Thyroid gland (tissue), 4 donors: ENCODE measurements at places on chromosomes 2 and 18. TPM values are rescaled to one million over a fixed set of nuclear protein-coding genes. Genes with fewer than 3 reads are reported as not detected.

GRCh38 chr2:30708491-30709290, 98.6 kb downstream of the CAPN13 start:
- peaks cover 4% of the 10 kb centered on the region for H3K4me1 ChIP-seq
- H3K4me3 ChIP-seq: no peak overlapping the region
- H3K27ac ChIP-seq: no peak overlapping the region
- H3K27me3 ChIP-seq: no peaks in the 10 kb centered on the region

- no peak overlapping the region for H3K27ac ChIP-seq
- no peaks in the 10 kb centered on the region for H3K27me3 ChIP-seq
- H3K4me3 ChIP-seq: no peak overlapping the region
- no peaks in the 10 kb centered on the region for H3K4me1 ChIP-seq
- H3K36me3 ChIP-seq: no peaks in the 10 kb centered on the region
- DNase-seq: no peak
Observed at GRCh38 chr2:197992482-197993133, 188.2 kb downstream of the PLCL1 start.

- H3K36me3 ChIP-seq: no peaks in the 10 kb centered on the region
- no peak overlapping the region for H3K27ac ChIP-seq
- DNase-seq: no peak
- no peaks in the 10 kb centered on the region for H3K4me1 ChIP-seq
Observed at GRCh38 chr18:70578480-70578879, 289.6 kb downstream of the SOCS6 start.

DNA sequence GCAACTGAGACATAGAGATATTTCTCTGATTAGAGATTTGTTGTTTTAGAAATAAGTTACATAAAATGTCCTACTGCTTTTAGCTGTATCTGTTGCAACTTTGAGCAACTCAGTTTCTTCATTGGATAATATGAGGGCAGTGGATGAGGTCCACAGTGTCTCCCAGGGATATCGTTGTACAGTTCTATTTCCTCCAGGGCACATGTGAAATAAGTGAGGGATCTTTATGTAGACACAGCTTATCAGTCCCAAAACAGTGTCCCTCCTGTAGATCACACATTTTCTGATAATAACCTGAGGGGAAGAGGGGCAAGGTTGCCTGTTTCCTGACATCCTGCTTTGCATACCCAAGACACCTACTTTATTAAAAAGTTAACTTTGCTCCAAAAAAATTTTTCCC, 1231.2 kb upstream of the ZEB2 start:
- no peak overlapping the region for H3K4me3 ChIP-seq
- peaks cover 17% of the 10 kb centered on the region for H3K4me1 ChIP-seq
- DNase-seq: no peak

DNA sequence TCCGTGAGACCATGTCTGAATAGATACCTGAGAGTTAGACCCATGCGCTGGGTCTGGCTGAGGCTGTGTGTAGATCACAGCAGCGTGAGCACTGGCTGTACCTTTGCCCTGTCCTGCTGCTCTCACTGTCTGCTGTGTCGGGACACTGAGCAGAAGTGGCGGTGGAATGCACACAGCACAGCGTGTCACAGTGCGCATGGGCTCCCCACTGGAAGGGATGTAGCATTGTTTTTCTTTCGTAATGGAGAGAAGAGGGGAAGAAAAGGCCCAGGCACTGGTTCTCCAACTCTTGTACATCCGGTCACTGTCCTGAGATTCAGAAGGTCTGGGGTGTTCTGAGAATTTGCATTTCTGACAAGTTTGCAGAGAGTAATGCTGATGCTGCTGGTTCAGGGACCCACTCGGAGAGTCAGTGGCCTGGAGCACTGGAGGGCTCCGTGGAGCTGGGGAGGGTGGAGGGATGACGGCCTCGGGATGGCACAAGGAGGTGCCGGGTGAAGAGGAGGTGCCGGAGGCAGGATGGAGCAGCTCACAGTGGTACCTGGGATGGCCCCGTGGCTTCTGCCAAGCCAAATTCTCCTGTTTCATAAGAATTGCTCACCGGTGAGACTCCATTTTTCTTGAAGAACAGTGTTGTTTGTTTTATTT, 252.8 kb downstream of the LDLRAD4 start:
- H3K4me1 ChIP-seq: peaks cover 6% of the 10 kb centered on the region
- H3K27me3 ChIP-seq: no peaks in the 10 kb centered on the region
- H3K36me3 ChIP-seq: no peaks in the 10 kb centered on the region
- peak; percentile 21 for DNase-seq

DNA sequence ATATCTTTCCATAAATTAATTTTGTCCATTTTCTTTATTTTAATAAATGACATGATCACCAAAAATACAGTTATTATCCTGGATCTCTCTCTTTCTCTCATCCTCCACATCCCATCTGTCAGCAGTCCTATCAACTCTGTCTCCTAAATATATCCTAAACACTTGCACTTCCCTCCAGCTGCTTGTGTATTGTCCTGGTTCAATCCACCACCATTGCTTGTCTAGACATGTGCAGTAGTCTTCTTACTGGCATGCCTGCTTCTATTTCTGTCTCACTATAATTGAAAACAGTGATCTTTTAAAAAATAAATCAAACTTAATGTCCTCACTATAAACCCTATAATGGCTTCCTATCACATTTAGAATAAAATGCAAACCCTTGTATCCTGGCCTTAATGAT, 2168.6 kb upstream of the PIK3C3 start:
- H3K27me3 ChIP-seq: no peaks in the 10 kb centered on the region
- H3K4me1 ChIP-seq: no peaks in the 10 kb centered on the region
- no peak overlapping the region for H3K27ac ChIP-seq
- no peaks in the 10 kb centered on the region for H3K36me3 ChIP-seq
- no peak overlapping the region for H3K4me3 ChIP-seq

- no peaks in the 10 kb centered on the region for H3K4me1 ChIP-seq
- no peak overlapping the region for H3K4me3 ChIP-seq
Observed at GRCh38 chr2:205133544-205133943, 548.8 kb upstream of the NRP2 start.

DNA sequence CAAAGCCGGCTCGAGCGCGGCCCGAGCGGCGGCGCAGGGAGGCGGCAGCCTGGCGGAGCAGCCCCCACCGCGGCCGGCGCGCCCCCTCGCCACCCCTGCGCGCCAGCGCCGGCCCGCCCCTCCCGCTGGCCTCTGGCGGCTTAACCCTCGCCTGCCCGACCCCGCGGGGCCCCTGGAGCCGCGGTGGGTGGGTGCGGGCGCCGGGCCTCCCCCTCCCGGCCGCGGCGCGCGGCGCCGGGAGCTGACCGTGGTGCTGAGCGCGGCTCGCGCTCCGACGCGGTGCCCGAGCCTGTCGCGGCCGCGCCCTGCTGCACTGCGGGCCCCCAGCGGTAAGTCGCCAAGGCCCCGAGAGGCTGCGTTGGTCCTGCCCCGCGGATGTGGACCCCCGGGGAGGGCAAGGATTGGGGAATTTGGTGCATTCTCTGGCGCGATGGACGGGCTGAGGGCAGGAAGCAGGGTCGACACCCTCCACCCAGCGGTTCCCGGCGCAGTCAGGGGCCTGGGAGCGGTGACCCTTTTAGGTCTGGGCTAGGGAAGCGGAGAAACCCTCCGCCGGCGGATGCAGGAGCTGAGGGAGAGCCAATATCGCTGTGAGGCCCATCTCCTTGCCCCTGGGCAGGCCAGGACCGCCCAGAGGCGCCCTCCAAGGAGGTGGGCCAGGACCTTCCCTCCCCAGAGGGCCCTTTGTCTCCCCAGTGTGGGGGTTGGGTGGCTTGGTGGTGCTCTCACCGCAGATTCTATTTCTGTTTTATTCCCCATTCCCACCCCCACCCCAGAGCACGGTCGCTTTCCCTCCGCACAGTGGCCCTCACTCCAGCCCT, 923 bp downstream of the AMER3 start:
- no peak overlapping the region for H3K27ac ChIP-seq
- no peaks in the 10 kb centered on the region for H3K27me3 ChIP-seq
- peaks cover 13% of the 10 kb centered on the region for H3K4me1 ChIP-seq
- no peak overlapping the region for H3K4me3 ChIP-seq

- no peaks in the 10 kb centered on the region for H3K4me1 ChIP-seq
- no peak for DNase-seq
- no peak overlapping the region for H3K4me3 ChIP-seq
- H3K27me3 ChIP-seq: no peaks in the 10 kb centered on the region
- H3K27ac ChIP-seq: no peak overlapping the region
Observed at GRCh38 chr2:207107551-207107950, 58.2 kb downstream of the KLF7 start.

- no peak overlapping the region for H3K27ac ChIP-seq
- H3K4me1 ChIP-seq: no peaks in the 10 kb centered on the region
- DNase-seq: no peak
Observed at GRCh38 chr2:69965756-69966445, 4.5 kb upstream of the ASPRV1 start.

- no peak overlapping the region for H3K4me3 ChIP-seq
- H3K4me1 ChIP-seq: no peaks in the 10 kb centered on the region
- no peaks in the 10 kb centered on the region for H3K36me3 ChIP-seq
- H3K27me3 ChIP-seq: no peaks in the 10 kb centered on the region
- H3K27ac ChIP-seq: no peak overlapping the region
Observed at GRCh38 chr2:181485638-181485946, 28.4 kb downstream of the ITGA4 start.

CRACDL gene
- 10.6 TPM for total RNA-seq

UPP2 gene
- not detected for total RNA-seq

TPO gene
- 4,215 TPM for total RNA-seq

OXER1 gene
- 1.3 TPM for total RNA-seq

ZNF516 gene
- total RNA-seq: 25.4 TPM

NRP2 gene
- total RNA-seq: 51.9 TPM

CNDP2 gene
- total RNA-seq: 249 TPM

DNAJC5G gene
- not detected for total RNA-seq

TAF1B gene
- total RNA-seq: 18.6 TPM

TCF4 gene
- 190 TPM for total RNA-seq
